CD4-positive, alpha-beta T cell treated with Interleukin-15 for 4 hours (primary cell): ENCODE measurements at places on chromosomes 3 and 15.

- DNase-seq, result no peak
Observed at GRCh38 chr3:146598535-146598934, 6.6 kb downstream of the PLSCR5 start.

DNA sequence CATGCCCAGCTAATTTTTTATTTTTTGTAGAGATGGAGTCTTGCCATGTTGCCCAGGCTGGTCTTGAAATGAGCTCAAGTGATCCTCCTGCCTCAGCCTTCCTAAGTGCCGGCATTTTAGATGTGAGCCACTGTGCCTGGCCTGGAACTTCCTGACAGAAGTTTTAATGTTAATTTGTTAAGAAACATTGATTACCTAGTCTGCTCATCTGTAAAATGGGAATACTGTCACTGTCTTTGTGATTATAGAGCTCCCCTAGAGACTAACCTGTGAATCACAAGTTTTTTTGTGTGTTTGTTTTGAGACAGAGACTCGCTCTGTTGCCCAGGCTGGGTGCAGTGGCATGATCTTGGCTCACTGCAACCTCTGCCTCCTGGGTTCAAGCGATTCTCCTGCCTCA lies 4.3 kb upstream of the EIF3J start:
- no peak for DNase-seq

DNA sequence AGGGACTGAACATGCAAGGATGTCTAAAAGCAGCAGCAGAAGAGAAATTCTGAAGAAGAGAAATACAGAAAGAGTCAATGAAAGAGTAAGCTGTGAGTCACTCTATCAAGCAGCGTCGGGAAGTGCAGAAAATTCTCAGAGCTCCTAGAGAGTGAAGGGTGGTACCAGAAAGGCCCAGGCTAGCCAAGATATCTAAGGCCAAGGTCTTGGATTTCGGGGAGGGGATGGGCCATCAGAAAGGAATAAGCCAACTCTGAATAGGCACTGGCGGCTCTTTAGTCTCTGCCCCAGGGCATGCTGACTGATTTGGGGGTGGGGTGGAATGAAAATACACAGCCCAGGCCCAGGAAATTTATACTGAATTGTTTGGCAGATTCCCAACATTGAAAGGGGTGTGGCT lies 70.8 kb downstream of the GPR156 start:
- DNase-seq, result no peak

- no peak for DNase-seq
Observed at GRCh38 chr3:114033721-114034120, 22.6 kb downstream of the CCDC191 start.

GRCh38 chr3:28726840-28727239 lies 378.2 kb upstream of the AZI2 start:
- no peak for DNase-seq

DNA sequence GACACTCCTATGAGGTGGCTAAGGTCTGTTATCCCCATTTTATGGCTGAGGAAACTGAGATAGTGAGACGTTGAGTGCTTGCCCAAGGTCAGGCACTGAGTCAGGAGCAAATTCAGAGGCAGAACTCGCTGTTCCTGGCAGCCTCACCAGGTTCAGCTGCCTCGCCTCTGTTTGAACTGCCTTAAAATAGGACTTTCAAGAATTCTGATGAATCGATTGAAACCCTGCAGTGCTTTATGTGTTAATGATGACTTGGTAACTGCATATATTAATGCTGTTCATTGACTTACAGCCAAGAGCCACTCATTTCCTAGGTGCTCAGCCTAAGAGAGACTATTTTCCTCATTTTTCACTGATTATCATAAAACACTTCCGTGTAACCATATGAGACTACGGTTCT lies 79.5 kb upstream of the BHLHE40 start:
- DNase-seq, result no peak

DNA sequence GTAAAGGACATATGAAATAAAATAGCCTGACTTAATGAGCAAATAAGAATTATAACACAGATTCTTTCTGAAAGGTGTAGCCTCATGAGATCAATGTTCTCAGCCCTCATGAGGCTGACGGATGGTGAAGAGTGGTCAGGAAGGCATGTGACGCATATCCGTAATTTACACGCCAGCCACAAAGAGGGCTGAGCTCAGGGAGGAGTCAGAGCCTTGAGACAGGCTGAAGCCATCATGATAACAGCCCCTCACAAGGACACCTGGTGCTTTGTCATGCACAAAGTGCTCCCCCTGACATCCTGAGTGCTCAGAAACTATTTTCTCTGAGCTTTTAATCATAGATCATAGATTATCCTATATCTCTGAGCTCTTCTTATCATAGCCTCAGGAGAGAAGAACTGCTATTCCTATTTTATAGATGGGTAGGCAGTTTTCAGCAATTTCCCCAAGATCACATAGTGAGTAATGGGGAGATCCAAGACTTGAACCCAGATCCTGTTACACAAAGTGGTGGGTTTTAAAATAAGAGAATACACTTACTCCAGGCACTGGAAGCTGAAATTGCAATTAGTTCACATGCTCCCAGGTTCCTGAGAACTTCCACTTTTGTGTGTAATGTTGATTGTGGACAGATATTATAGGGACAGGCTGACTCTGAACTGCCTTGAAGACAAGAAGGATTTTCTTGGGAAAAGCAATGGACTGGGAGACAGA lies 267.1 kb downstream of the RPLP1 start:
- peak; percentile 77 for DNase-seq

DNA sequence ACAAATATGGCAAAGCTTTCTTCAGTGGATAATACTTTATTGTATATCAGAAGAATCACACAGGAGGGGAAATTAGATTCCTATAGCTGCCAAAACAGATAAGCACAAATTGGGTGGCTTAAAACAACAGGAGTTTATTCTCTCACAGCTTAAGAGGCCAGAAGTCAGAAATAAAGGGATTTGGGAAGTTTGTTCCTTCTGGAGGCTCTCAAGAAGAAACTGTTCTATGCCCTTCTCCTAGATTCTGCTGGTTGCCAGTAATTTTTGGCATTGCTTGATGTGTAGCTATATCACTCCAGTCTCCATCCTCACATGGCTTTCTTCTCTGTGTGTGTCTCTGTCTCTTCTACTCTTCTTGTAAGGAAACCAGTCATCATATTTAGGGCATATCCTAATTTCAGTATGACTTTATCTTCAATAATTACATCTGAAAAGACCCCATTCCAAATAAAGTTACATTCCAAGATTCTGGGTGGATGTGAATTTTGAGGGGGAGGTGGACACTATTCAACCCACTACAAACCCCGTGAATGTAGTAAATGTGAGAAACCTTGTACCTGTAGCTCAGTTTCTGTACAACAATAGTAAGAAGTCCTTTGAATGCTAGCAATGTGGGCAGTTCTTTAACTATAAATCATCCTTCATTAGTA lies 22.2 kb upstream of the WNT7A start:
- DNase-seq, result no peak

DNA sequence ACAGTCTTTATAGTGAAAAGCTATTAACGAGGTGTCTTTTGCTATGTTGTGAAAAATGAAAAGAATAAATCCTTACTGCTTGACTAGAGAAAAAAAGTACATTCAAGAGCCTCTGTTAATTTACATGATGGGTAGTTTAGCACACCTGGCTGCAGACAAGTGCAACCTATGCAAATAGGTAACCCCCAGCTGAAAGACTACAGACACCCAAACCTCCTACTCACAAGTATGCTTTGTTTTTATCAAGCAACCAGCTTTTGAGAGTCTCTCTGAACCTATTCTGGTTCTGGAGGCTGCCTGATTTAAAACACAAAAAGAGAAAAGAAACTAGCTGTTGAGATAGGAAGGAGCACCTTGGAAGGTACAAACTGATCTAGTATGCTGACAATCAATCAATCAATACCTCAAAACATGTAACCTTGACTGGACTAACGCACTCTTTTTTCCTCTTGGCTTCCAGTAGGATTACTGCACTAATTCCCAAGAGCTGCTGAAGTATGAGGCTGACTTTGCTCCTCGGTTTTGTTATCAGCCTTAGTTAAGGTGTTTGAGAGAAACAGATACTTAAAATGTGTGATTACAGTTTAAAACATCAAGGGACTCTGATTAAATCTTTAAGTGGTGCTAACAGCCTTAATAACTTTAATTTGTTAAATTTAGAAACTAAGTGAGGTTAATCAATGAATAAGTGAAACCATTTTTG lies 63.6 kb downstream of the OSBPL10 start:
- no peak for DNase-seq

- DNase-seq, result no peak
Observed at GRCh38 chr3:135627057-135627456, 338.5 kb upstream of the PPP2R3A start.

DNA sequence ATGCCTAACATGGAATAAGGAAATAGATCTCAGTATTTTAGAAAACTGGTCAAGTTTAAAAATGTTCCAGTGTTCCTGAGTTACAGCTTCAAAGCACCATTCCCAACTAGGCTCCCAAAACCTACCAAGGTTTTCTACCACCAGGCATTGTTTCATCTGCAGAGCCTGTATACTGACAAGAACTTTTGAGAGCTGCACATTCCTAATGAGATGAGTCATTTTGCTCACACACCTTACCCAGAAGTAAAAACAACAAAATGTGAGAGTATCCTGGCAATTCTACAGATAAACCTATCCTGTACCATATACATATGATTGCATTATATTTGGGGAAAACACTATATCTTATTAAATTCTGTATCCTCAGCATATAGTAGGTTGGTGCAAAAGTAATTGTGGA lies 90.7 kb downstream of the ATP8B4 start:
- no peak for DNase-seq

GRCh38 chr15:31487811-31488436 lies 161.3 kb downstream of the KLF13 start:
- DNase-seq, result peak; percentile 20

- no peak for DNase-seq
Observed at GRCh38 chr3:126356373-126357264, 589 bp downstream of the KLF15 start.

- no peak for DNase-seq
Observed at GRCh38 chr3:124985349-124985748, 50.8 kb upstream of the MUC13 start.

DNA sequence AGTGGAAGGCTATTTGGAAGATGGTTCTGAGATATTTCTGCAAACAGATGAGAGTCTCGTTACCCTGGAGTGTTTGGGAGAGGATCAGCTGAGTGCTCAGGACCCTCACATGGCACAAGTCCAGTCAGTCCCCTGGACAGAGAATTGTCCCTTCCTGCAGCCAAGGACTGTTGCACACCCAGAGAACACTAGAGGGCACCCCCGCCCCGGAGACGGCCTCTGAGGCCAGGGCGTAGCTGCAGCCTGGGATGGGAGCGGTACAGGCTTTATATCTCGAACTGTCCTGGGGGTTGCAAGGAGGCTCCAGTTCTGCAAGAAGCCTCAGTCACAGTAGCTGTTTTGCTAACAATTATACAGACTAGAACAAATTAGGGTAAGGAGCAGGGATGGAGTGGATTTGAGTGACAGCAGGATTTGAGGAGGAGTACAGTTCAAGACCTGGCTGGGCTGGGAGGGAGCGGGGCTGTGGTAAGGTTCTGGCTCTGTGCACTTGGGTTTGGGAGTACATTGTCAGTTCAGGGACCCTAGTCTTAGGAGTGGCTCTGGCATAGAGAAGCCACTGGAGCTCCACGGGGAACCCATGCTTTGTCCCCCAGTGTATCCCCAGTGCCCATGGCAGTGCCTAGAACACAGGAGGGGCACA lies 67.6 kb upstream of the HACD2 start:
- DNase-seq, result peak; percentile 28

GRCh38 chr3:68004091-68004490 lies 349.7 kb upstream of the SUCLG2 start:
- no peak for DNase-seq

DNA sequence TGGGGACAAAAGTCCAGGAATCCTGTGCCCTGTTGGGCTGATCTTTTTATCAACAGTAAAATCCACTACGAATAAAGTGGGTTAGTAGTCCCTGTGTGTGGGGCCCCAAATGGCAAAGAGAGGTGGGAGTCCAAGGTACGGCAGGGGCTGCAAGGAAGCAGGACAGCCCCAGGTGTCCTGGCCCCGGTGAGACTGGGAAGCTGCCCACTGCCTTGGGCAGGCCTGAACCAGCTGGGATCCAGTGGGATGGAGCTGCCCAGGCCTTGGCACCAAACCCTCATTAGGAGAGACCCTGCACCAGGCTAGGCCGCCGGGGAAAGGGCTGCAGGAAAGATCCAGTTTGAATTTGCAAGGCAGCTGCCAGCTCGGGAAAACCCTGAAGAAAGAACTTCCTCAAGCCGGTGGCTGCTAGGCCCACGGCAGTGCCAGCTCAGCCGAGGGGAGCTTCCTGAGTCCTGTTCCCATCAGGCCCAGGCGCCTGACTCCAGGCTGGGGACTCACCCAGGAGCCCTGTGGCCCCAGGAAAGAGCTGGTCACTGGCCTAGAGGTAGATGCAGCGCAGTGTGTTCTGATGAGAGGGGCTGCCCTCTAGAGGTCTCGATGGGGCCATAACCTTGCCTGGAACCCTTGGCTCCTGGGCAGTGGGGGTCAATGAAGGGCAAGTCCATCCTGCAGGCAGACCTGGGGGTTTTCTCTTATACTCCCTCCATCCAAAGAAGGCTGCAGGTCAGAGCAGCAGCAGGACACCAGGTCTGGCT lies 14.4 kb upstream of the GNAI2 start:
- DNase-seq, result no peak

GRCh38 chr15:97718509-97718908 lies 242.0 kb upstream of the ARRDC4 start:
- DNase-seq, result no peak

DNA sequence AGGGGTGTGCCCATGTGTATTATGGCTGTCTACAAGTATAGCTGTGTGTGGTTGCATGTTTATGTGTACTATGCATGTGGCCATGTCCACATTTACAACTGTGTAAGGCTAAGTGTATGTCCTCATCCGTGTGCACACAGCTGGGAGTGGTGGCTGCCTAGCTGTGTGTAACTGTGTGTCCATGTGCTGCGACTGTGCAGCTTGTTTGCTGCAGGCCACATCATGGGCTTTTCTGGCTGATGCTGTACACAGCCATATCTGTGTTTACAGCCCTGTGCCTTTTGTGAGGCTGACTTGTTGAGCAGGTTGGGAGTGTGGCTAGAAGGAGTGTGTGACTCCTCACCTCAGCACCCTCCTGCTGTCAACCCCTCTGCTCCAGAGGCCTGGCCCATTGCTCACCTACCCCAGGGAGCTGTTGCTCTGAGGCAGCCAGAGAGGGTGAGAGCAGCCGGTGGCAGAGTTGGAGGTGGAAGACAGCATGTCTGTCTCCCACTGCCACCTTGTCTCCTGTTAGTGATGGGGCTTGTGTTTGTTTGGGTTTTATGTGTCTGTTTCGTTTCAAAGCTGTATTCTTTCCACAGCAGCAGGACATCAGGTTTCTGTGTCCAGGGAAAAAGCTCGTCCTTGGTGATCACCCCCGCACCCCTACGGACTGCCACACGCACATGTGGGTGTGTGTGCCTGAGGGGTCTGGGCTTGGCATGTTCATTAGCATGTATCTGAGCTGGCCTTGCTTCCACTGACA lies 1.4 kb upstream of the GRM2 start:
- DNase-seq, result no peak

- DNase-seq, result no peak
Observed at GRCh38 chr15:79919749-79920511, 23.1 kb upstream of the MTHFS start.

GRCh38 chr3:169242708-169243513 lies 420.6 kb downstream of the MECOM start:
- no peak for DNase-seq
